ENCODE measurements at places on chromosomes 5 and 9.

GRCh38 chr5:88355490-88356050, 86.9 kb upstream of the TMEM161B start:
- no peak for DNase-seq

DNA sequence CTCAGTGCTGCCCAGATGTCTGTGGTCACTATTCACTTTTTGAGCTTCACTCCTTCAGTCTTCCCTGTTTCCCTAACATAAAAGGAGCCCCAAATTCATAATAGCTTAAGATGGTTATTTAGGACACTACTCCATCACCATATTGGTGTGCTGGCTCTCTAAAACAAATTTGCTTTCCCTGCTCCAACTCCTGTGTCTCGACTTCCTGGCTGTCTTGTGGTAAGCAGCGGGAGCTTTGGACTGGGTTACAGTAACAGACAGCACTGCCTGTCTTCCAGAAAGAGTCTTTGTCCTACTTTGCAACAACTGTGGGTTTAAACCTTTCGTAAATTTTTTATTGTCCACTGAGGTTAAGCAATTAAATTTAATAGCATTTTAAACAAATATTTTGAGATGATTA, 389.4 kb downstream of the CDH9 start:
- DNase-seq: no peak

DNA sequence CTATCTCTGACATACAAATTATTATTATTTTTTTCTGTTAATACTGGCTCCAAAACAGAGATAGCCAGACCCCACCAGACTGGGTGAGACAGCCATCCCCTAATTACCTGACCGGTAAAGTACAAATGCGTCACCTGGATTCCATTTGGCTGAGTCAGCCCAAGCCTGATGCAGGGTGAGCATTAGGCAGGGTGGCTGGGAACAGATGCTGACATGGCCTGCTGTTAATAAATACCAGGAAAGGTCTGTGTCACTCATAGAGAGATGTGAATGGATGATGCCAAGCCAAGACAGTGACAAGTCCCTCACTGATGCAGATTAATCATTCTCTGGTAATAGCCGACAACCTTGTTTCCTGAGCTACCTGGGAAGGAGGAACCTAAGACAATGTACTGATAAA, 183.5 kb downstream of the TRIM32 start:
- peak; percentile 97 for DNase-seq

GRCh38 chr5:73155271-73156222, 17.4 kb upstream of the TMEM174 start:
- no peak for DNase-seq

GRCh38 chr9:95522871-95523370, 6.2 kb upstream of the PTCH1 start:
- DNase-seq: no peak

DNA sequence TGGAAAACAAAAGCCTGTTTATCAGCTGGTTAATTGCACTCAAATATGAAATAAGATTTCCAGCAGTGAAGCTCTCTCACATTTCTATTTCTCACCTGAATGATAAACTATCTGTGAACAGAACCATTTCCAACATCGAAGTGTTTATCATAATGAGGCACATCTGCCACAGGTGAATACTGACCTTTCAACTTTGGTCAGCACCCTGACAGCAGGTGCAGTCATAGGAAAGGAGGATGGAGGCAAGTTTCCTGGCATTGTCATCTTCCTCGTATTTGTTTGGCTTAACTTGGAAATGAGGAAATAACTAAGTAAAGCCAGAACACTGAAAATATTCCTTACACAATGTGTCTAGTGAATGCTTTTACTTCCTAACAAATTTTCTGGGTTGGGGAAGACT, 716.4 kb downstream of the NR2F1-AS1 start:
- DNase-seq: no peak

DNA sequence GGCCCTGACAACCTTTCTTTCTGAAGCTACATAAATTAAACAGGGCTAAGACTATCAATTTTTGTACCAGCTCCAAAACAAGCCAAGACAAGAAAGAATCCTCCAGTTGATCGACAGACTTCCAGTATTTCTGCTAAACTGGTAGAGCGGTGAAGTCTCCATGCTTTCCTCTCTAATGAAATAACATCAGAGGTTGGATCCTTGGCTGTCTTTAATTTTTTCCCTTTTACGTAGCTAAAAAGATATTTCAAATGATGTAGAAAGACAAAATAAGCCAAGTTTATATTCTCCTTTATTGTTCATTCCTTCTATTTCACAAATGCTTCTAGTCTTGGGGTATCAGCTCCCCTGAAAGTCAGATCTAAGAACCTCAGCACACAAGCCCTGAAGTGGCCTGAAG, 434.9 kb downstream of the NFIB start:
- no peak for DNase-seq

DNA sequence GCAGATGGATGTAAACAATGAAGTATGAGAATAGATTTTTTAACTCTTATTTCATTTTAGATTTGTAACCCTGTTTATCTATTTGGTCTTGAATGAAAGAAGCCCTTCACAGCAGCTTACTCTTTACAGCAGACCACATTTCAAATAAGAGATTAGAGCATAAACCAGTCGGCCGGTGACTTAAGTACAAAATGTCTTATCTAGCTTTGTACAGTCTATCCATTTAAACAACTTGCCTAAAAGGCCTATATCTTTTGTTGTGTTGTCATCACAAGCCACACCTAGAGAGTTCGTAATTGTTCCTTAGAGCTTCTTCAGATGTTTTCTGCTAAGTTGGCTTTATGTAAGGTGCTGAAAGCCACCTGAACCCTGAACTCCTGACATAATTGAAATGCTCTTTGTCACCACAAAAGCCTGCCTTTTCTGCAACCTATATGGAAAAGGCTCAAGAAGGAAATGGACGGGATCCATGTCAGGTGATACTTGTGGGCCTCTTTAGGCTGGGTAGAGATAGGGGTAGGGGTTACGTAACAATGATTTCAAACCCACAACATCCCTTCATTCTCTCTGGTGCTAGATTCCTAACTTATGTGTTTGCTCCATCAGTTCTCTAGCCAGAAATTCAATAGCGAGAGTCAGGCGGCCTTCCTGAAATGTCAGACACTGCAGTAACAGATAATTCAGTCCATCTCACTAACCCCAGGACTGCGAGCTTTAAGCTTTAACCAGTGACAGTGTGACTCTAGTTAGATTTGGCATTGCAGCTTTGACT, 162.5 kb downstream of the CD180 start:
- no peak for DNase-seq

DNA sequence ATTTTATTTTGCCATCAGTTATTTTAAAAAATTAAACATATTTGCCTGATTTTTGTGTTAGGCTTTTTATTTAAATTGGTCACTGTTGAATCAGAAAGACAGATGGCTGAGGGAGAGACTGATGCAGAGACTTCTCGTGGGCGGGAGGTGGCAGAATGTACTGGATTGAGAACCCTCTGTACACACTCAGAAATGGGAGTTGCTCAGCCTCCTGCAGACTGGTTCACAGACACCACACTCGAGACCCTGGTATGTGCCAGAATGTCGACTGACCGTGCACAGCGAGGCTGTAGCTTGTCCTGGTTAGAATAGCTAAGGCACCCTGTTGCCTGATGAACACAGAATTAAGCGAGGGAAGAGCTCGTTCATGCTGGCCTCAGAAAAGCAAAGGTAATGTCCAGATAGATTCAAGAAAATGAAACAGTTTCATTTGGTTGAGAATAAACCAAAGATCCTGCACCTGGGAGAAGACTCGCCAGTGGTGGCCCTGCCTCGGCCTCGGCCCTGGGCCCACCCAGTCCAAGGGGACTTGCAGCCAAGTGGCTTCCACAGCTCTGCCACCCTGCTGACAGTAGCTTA, 71.3 kb upstream of the OTULINL start:
- DNase-seq: no peak

GRCh38 chr5:124604419-124604818, 142.0 kb downstream of the ZNF608 start:
- DNase-seq: no peak

- peak; percentile 59 for DNase-seq
These were observed 29.1 kb upstream of the DUSP1 start for GRCh38 chr5:172800088-172800551.

- no peak for DNase-seq
These were observed 110.0 kb upstream of the TUT7 start for GRCh38 chr9:86464242-86464641.

All from kidney glomerular epithelial cell (primary cell).